ENCODE measurements at places on chromosomes 11 and 22. TPM values are rescaled to one million over a fixed set of nuclear protein-coding genes. Genes with fewer than 3 reads are reported as not detected.

DNA sequence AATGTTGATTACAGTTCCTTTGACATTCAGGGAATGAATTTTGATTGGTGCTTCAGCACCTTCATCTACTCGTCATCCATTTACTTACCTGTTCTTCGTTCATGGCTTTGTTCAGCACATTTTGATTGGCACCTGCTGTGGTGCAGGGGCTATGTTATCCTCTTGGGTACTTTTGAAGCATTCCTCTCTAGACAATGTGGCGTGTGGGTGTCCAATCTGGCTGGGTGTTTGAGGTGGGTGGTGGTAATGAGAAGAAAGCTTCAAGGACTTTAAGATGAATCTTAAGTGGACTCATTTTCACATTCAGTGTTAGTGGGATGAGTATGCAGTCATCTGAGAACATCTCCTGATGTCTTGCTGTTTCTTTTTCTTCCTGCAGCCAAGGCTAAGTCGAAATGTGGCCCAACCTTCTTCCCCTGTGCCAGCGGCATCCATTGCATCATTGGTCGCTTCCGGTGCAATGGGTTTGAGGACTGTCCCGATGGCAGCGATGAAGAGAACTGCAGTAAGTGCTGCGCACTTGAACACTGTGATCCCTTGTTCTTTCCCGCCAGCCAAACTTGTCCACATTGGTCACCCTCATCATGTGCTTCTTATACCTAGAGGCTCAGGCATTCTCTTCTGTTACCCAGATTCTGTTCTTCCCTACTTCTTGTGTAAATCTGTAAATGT is 137.5 kb downstream of the LDLRAD3 start:
- DNase-seq, result no peak

GRCh38 chr11:90639461-90639993 is 416.7 kb upstream of the CHORDC1 start:
- DNase-seq, result no peak

Gene POU2F3
- 0.26 TPM for total RNA-seq

GRCh38 chr22:38347944-38348750 is 30.9 kb upstream of the CSNK1E start:
- no peak for DNase-seq

Gene DEUP1
- not detected for total RNA-seq

Gene SMTNL1
- total RNA-seq, result not detected

Gene SCO2
- total RNA-seq, result not detected

- DNase-seq, result no peak
Measured at GRCh38 chr11:119476666-119477331, 53.8 kb upstream of the THY1 start.

Gene RIC3
- 40.0 TPM for total RNA-seq

Gene PSMA1
- 71.3 TPM for total RNA-seq

DNA sequence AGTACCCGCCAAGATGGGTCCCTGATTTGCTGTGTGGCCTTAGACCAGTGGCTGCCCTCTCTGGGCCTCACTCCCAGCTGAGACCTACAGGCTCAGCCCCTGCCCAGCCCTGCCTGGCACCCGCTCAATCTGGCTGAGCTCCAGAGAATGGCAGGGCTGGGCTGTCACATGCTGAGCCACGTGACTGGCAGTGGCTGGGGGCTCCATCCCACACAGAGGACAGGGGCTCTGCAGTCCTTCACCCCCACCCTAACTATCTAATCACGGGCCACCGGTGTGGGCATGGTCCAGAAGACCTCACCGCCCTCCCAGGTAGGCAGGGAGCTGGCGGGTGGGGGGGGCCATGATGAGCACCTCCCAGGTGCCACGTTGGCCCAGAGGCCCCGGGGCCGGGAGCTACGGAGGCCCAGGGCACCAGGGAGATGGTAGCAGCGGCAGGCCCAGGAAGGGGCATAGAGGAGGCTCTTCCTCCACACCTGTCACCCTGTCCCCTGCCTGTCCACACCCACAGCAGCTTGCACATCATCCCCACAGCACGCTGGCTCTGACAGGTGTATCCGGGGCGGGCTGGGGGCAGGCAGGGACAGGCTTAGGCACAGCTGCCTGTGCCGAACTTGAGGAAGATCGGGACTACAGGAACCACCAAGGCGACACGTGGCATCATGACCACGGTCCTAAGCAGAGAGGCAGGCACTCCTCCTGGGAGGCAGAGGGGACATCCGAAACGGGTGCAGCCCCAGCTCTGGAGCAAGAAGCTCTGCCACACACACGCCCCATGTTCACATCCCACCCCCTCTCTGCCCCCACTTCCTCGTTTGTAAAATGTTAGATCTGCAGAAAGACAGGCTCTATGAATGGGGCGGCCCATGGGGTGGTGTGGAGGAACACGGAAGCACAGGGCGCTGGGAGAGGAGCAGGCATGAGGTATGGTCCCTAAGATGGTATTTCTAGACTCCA is 1.5 kb upstream of the ALDH3B1 start:
- DNase-seq, result peak; percentile 56

DNA sequence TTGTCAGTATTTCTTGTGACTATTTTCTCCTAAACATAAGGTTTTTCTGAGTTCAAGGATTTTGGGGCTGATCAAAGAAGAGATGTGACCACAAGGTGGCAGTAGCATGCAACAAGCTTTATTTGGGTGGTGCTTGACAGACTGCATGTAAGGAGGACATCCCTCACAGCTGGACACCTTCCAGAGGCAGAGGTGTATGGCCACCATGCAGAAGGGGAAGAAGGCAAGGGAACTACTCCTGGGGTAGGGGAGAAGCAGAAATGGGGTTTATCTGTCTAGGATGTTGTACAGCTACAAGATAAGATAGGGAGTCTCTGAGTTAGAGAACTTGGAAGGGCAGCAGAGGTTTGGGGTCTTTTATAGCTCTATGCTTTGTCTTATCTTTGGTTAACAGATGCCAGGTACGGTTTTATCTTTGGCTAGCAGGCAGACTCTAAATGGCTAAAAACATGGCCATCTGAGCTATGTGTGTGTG is 5.1 kb upstream of the BIRC2 start:
- DNase-seq, result peak; percentile 84

Gene CLDN25
- not detected for total RNA-seq

Gene FOSL1
- total RNA-seq, result 0.52 TPM

Gene ANKRD49
- 12.5 TPM for total RNA-seq

Gene ELP4
- total RNA-seq, result 33.3 TPM

Gene PIWIL4
- total RNA-seq, result 6.5 TPM

- no peak for DNase-seq
Measured at GRCh38 chr22:48953103-48953720, 874.5 kb downstream of the BRD1 start.

Gene OSM
- not detected for total RNA-seq

- no peak for DNase-seq
Measured at GRCh38 chr11:126739499-126740145, 260.9 kb downstream of the KIRREL3 start.

Gene P4HA3
- not detected for total RNA-seq

- peak; percentile 32 for DNase-seq
Measured at GRCh38 chr22:44448271-44448830, 49.7 kb downstream of the RTL6 start.

Data from body of pancreas (tissue), 4 donors.